ENCODE measurements at places on chromosomes 5 and 9.

GRCh38 chr9:37870081-37870798 lies 33.7 kb downstream of the SLC25A51 start:
- DNase-seq, result no peak

GRCh38 chr5:134248256-134248655 lies 22.4 kb upstream of the PPP2CA start:
- DNase-seq, result no peak

GRCh38 chr9:16033921-16034691 lies 481.3 kb downstream of the CCDC171 start:
- no peak for DNase-seq

DNA sequence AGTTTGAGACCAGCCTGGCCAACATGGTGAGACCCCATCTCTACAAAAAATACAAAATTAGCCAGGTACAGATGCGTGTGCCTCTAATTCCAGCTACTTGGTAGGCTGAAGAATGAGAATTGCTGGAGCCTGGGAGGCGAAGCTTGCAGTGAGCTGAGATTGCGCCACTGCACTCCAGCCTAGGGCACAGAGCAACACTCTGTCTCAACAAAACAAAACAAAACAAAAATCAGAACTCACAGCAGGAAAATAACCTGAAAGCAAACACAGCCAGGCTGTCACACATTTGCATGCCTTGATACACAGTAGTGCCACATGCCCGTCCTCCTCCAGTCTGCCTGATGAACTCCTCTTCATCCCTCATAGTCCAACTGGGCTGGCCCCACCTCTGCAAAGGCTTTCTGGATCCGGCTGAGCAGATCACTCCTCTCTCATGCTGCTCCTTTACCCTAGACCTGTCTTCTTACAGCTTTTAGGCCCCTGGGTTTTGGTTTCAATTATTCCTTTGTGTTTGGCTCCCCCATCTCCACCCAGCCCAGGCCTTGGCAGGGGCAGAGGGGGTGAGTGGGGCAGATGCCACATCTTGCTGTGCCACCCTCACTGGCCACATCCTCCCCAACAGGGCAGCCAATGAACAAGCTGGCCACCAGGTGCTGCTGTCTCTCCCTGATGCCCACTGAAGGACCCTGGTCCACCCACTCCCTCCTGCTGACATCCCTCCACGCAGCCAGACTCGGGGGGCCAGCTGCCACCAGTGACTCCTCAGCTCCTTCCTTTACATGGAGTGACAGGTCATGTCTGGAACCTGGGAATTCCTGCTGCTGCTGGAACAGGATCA lies 62.0 kb upstream of the GGTA1 start:
- DNase-seq, result no peak

- DNase-seq, result no peak
Observed at GRCh38 chr9:103301051-103301450, 305.9 kb downstream of the CYLC2 start.

Data from activated T-helper 9 cell treated with anti-CD3 and anti-CD28 coated beads, Interleukin-2, amount 50 U/mL, for 16 hours (primary cell).